ENCODE measurements at places on chromosomes 3 and 15.

- peak; percentile 33 for DNase-seq
These were observed 223.4 kb upstream of the CGNL1 start for GRCh38 chr15:57152666-57153539.

DNA sequence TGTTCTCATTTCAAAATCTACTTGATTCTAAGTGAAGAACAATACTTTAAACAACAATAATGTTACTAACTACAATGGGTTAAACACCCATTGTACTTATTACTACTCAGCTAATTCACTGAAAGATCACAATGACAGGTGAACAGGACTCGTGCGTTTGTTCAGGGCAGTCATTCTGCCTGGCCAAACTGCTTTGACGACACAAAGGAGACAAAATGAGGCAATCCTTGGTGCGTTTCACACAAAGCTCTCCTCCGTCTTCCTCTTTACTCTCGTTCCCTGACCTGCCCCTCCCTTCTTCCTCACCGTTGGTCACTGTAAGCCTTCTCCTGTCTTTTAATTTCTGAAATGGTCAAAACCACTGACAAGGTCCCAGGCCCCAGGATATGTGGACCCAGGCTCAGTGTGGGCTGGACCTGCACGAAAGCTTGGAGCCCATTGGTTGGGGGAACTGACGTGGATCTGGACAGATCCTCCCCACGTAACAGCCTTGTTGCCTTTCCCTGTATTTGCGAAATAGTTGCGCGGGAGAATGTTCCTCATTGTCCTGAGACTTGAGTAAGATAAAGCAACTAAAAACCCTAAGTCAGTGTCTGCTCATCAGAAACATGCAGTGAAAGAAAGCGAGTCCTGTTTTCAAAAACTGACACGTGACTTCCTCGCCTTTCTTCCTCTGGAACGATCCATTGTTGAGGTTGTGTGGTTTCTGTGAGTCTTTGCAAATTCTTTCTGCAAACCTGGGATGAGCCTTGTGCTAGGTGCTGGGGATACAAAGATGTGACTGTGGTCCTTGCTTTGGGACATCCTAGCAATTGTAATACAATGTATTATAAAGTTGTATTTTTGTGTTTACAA lies 147.1 kb upstream of the RGMA start:
- DNase-seq: no peak

DNA sequence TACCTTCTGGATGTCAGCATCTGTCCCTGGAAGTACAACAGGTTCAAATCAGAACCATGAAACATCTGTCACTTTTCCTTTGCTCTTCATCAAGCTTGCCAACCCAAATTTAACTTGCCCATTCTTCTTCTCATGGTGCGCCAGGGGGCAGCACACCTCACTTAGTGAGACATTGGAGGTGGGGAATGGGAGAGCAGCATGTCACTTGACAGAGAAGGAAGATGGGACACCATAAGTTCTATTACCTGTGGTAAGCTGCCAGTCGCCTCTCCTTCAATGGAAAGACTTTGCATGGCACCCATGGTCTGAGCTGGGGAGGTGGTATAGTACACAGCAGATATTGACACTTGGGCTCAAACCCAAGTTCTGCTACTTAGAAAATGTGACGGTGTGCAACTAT lies 2.9 kb downstream of the SCN5A start:
- peak; percentile 13 for DNase-seq

GRCh38 chr15:42194513-42194912 lies 13.6 kb downstream of the VPS39 start:
- no peak for DNase-seq

DNA sequence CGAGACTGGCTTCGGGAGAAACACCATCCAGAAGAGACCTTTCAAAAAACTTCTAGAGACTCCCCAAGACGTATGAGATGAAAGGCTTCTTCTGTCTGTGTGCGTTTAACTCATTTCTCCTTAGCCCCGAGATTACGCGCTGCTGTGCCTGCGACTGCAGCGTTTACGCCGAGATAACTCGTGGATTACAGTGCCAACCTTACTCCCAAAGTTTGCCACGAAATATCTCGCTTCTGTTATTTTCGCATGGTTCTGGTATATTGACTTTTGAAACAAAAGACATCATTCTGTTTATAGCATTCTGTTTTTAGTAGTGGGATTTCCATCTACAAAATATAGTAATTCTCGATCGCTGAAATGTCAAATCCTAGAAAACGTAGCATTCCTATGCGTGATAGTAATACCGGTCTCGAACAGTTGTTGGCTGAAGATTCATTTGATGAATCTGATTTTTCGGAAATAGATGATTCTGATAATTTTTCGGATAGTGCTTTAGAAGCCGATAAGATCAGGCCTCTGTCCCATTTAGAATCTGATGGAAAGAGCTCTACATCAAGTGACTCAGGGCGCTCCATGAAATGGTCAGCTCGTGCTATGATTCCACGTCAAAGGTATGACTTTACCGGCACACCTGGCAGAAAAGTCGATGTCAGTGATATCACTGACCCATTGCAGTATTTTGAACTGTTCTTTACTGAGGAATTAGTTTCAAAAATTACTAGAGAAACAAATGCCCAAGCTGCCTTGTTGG lies 467 bp downstream of the PGBD4 start:
- DNase-seq: no peak

- DNase-seq: no peak
These were observed at the start of gene FGF12 for GRCh38 chr3:192727032-192727847. FGF12 (minus strand) TSS chr3:192727541.

DNA sequence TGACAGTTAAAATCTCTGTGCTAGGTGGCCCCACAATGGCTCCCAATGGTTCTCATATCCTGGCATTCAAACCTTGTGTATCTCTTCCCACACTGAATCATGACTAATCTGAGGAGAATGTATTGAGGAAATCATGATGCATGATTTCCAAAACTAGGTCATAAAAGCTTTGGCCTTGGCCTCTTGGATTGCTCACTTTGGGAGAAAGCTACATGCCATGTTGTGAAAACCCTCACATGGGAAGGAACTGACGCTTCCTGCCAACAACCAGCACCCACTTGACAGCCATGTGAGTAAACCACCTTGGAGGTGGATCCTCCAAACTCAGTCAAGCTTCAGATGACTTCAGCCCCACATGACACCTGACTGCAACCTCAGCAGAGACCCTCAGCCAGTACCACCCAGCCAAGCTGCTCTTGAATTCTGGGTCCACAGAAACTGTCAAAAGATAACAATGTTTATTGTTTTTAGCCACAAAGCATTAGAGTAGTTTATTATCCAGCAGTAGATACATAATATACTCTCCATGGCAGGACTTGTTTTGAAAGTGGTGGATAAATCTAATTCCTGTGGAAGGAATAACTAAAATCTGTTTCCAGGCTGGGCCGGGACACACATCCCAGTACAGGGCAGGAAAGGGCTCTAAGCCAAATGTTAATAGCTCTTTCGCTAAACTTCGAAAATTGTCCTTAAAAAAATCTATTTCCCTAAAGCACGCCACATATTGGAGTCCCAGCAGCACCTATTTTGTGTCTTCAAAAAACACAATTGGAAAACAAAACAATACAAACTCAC lies 1.0 kb upstream of the ZNF620 start:
- no peak for DNase-seq

DNA sequence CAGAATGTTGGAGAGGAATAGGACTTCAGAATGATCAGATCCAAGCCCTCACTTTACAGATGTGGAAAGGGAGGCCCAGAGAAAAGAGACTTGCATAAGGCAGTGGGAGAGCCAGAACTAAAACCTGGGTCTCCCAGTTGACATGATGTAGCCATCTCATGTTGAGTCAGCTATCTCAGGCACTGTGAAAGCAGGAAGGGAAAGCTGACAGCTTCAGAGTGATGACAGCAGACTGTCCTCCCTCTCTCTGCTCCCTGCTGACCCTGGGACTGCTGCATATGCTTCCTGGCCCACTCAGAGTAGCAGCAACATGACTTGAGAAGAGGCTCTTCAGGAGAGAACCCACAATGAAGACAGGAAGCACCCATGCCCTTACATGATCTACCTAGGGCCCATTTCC lies 14.7 kb downstream of the FHIT start:
- DNase-seq: no peak

- no peak for DNase-seq
These were observed 85.3 kb downstream of the LRRK1 start for GRCh38 chr15:101004500-101004899.

GRCh38 chr3:113253702-113254101 lies 42.3 kb downstream of the BOC start:
- DNase-seq: no peak

- DNase-seq: no peak
These were observed 53.4 kb downstream of the SMAD3 start for GRCh38 chr15:67118808-67119207.

GRCh38 chr3:45677033-45677446 lies 12.2 kb upstream of the SACM1L start:
- peak; percentile 55 for DNase-seq

DNA sequence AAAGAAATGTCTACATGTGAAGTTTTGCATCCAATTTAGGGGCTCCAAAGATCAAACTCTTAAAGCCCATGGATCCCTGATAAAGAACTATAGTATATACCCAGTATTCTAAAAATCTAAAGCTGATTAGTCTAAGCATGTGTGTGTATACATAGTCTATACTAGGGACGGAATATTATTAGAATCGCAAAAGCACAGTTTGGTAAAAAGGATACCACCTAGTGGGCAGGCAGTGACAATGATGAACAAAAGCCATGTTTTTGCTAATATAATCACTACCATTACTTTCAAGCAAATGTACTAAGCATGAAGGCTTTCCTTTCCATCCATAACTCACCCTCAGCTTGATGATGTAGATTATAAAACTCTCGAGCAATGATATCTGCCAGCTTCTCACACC lies 16.5 kb downstream of the POLQ start:
- DNase-seq: no peak
